K562 (cell line): ENCODE measurements at places on chromosomes 6 and 20.

- DNase-seq, result no peak
Measured at GRCh38 chr6:148375401-148375800, 32.8 kb downstream of the SASH1 start.

DNA sequence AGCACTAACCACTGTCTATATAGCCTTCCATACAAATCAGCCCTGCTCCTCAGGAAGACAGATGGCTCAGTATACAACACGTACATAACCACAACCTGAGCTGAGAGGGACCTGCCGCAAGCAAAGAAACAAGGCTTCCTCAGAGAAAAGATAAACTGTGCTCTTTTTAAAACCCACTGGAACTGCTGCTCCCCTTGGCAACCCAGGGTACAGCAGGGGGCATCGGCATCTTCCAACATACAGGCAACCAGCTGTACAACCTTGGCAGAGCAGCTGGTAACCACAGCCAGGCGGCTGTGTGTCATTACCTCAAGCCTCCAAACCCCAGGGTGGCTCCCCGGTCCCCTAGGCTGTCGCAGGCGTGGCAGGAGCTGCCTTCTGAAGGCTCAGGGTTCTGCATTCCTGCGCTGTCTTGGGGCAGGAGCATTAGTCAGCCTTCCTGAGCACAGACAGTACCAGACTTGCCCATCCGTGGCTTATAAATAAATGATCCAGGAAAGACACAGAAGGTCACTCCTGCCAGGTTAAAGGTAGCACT lies 249.5 kb downstream of the ADGRG6 start:
- DNase-seq, result no peak

DNA sequence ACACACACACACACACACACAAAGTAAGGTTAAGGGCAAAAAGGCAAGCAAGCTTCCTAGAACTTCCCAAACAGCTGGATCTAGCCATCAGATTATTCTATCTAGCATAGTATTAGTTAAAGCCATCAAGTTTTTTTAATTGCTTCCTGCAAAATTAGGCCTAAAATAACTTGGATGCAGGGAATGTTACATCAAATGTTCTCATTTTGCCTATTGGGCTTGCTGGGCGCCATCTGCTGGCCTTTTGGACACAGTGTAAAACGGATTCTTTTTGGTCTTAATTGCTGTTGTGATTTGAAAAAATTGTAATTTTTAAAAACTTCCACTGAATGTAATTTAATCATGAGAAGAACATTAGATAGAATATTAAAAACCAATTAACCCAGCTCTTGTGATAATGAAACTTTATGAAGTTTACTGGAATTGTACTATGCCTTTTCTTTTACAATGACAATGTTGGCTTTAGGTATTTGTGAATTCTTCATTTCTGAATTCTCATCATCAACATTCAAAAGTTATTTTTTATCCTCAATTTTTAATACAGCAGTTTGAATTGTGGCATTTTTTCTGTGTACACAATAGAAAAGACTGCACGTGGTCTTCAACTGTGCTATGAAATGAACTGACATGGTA lies 6.8 kb downstream of the MKKS start:
- peak; percentile 14 for DNase-seq

DNA sequence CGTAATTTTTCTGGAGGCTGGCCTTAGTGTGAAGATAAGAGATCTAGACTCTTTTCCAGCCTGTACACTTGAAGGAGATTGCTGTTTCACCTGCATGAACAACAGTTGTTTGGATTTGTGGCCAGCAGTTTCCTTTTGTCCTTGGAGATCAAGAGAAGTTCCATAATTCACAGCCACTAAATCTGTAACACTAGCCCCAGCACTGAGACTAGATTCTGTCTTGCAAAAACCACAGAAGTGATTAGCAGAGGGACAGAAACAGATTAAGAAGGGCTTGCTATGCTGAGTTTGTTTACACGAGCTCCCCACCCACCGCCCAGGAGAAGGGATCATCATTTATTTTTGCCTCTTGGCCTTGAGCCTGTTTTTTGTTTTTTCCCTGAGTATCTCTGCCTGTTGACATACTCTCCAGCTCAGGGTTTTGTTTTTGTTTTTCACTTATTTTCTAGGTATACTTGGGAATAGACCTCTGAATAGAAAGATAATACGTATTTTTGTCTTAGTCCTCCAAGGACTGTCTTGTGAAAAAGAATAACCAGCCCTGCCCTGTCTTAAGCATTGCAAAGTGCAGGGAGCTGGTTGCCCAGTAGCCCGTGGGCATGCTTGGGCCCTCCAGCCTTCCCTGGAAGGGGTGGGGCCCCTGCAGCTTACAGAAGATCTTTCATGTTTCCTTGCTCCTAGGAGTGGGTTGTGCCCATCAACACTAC lies 93.1 kb upstream of the SOX4 start:
- DNase-seq, result no peak
